ENCODE measurements at places on chromosomes 2 and 18. TPM values are rescaled to one million over a fixed set of nuclear protein-coding genes. Genes with fewer than 3 reads are reported as not detected.
A peak's percentile ranks its signal among the peaks of the same experiment; 100 is the strongest.

DNA sequence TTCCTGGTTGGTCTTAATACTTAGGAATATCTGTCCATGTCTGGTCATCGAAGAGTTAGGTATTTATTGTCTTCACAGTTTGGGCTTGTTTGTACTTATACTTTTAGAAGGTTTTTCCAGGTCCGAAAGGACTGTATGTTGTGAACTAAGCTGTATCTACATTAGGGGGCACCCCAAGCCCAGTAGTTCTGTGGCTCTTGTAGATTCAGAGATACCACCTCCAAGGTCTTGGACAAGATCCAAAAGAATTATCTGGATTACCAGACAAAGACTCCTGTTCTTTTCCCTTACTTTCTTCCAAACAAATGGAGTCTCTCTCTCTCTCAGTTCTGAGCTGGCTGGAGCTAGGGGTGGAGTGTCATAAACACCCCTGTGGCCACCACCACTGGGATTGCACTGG is 328.7 kb downstream of the ZNF804A start:
- H3K4me3 ChIP-seq = no peak overlapping the region
- H3K27me3 ChIP-seq = no peaks in the 10 kb centered on the region
- no peaks in the 10 kb centered on the region for H3K36me3 ChIP-seq

- DNase-seq = no peak
- no peaks in the 10 kb centered on the region for H3K36me3 ChIP-seq
- H3K27me3 ChIP-seq = no peaks in the 10 kb centered on the region
- H3K27ac ChIP-seq = no peak overlapping the region
- no peaks in the 10 kb centered on the region for H3K4me1 ChIP-seq
- no peak overlapping the region for H3K4me3 ChIP-seq
These were observed 60.5 kb downstream of the KLHL29 start for GRCh38 chr2:23445450-23445868.

DNA sequence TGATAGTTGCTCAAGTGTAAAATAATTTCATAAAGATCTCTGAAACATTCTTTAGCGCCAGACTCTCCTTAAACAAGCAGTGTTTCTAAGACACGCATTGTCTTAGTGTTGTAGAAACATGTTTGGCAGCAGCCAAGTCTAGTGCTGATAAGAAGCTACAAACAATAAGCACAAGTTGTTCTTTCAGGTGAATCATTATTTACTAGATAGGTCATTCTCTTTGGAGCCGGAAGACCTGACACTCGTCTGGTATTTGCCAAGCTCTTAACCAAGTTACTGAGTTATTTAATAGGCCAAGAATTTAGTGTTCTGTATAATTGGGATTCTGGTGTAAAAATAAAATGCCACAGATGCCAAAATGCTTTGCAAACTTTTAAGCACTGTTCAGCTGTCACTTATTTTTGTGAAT is 852.1 kb downstream of the CPS1 start:
- no peaks in the 10 kb centered on the region for H3K36me3 ChIP-seq
- no peaks in the 10 kb centered on the region for H3K4me1 ChIP-seq
- H3K27ac ChIP-seq = no peak overlapping the region
- no peak overlapping the region for H3K4me3 ChIP-seq
- peak; percentile 11 for DNase-seq
- H3K27me3 ChIP-seq = no peaks in the 10 kb centered on the region

GRCh38 chr2:233563663-233564430 is 2.7 kb downstream of the USP40 start:
- no peak overlapping the region for H3K4me3 ChIP-seq
- no peak for DNase-seq
- H3K4me1 ChIP-seq = peaks cover 10% of the 10 kb centered on the region
- H3K36me3 ChIP-seq = peaks cover 26% of the 10 kb centered on the region
- H3K27ac ChIP-seq = no peak overlapping the region

DNA sequence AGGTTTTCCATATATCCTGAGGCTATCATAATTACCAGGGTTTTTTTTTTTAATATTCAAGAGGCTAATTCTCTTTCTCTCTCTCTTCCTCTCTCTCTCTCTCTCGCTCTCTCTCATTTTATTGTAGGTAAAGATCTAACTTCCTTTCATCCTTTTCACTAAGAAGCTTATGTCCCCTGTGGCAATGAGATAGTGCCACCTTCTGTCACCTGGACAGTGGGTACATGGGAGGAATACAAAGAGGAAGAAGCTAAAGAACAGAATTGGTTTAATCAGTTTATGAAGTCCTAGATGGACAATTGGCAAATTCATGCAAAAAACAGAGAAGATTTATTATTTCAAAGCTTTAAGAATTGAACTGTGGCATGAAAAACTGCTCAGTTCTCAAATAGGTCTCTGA is 1582.3 kb upstream of the TMEFF2 start:
- H3K4me1 ChIP-seq = no peaks in the 10 kb centered on the region
- no peaks in the 10 kb centered on the region for H3K27me3 ChIP-seq
- no peaks in the 10 kb centered on the region for H3K36me3 ChIP-seq
- no peak overlapping the region for H3K27ac ChIP-seq

- peaks cover 55% of the 10 kb centered on the region for H3K4me1 ChIP-seq
- DNase-seq = no peak
- H3K4me3 ChIP-seq = no peak overlapping the region
These were observed 16.0 kb upstream of the IGFBP5 start for GRCh38 chr2:216711348-216711747.

GRCh38 chr2:168560817-168561499 is 104.9 kb downstream of the CERS6 start:
- H3K27ac ChIP-seq = no peak overlapping the region
- H3K27me3 ChIP-seq = no peaks in the 10 kb centered on the region
- H3K4me3 ChIP-seq = no peak overlapping the region
- peaks cover 18% of the 10 kb centered on the region for H3K36me3 ChIP-seq

GRCh38 chr18:568731-569130 is 11.4 kb upstream of the CETN1 start:
- H3K27ac ChIP-seq = no peak overlapping the region
- no peaks in the 10 kb centered on the region for H3K36me3 ChIP-seq
- H3K4me1 ChIP-seq = no peaks in the 10 kb centered on the region
- H3K27me3 ChIP-seq = no peaks in the 10 kb centered on the region
- no peak for DNase-seq

- H3K36me3 ChIP-seq = no peaks in the 10 kb centered on the region
- no peak overlapping the region for H3K27ac ChIP-seq
- H3K4me1 ChIP-seq = no peaks in the 10 kb centered on the region
These were observed 28.6 kb downstream of the ARID5A start for GRCh38 chr2:96565111-96565510.

- H3K27ac ChIP-seq = no peak overlapping the region
- no peak for DNase-seq
- no peaks in the 10 kb centered on the region for H3K27me3 ChIP-seq
- H3K4me3 ChIP-seq = no peak overlapping the region
These were observed 187.5 kb upstream of the CRIM1 start for GRCh38 chr2:36168115-36168514.

DNA sequence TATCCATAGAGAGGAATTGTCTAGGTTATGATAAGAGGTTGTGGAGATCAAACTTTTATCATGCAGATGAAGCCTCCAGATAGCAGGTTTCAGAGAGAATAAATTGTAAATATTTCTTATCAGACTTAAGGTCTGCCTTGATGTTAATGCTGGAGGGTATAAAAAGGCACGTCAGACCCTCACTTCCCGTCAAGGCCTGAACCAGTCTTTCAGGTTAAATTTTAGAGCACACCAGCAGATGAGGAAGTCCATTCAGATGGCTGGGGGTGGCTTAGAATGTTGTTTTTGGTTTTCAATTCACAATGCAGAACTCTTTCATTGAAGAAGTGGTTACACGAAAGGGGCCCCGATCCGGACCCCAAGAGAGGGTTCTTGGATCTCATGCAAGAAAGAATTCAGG is 144.4 kb upstream of the FBXO11 start:
- H3K4me1 ChIP-seq = no peaks in the 10 kb centered on the region

GRCh38 chr2:239306274-239307220 is 94.3 kb downstream of the HDAC4 start:
- H3K36me3 ChIP-seq = no peaks in the 10 kb centered on the region
- DNase-seq = no peak

Gene ARHGAP15
- 5.8 TPM for total RNA-seq

Gene DNAH7
- 0.58 TPM for total RNA-seq

- DNase-seq = no peak
- peak overlapping the region; percentile 24 for H3K4me3 ChIP-seq
- no peaks in the 10 kb centered on the region for H3K36me3 ChIP-seq
- no peak overlapping the region for H3K27ac ChIP-seq
- no peaks in the 10 kb centered on the region for H3K27me3 ChIP-seq
These were observed 367.0 kb downstream of the RND3 start for GRCh38 chr2:150120326-150120955.

All from stomach (tissue), 19 donors.